ENCODE measurements at places on chromosomes 1 and 21.

DNA sequence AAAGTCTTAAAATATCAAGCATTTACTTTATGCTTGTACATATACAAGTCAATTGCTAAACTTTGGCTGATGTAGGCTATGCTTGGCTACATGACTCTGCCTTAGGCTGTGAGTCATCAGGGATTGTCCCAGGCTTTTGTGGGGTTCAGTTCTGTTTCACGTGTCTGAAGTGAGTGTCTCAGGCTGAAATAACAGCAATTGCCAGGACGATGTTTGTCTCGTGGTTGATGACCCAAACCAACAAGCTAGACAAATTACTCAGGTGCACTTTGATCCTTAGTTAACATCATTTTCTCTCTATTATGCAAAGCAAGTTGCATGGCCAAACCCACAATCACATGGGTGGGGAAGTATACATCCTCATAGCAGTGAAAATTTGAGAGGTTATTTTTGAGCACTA lies 410.1 kb downstream of the BRINP3 start:
- DNase-seq = no peak

- no peak for DNase-seq
Observed at GRCh38 chr21:16587681-16588375, 858.0 kb downstream of the USP25 start.

DNA sequence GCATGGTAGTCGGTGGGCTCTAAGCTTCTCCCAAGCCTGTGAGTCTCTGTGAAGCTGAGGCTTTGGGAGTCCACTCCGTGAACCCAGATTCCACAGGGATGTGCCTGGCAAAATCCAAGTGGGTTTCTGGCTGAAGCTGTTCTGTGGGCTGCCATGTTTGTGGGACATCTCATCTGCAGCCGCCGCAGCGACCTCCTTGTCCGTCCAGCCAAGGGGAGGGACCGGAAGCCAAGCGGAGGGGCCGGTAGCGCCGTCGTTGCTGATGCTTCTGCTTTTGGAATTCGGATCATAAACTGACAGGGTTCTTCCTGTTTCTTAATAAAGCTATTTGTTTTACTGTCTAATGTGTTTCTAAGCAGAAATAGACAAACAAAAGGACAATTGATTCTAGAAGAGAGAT lies 13.3 kb downstream of the KIF26B start:
- no peak for DNase-seq

DNA sequence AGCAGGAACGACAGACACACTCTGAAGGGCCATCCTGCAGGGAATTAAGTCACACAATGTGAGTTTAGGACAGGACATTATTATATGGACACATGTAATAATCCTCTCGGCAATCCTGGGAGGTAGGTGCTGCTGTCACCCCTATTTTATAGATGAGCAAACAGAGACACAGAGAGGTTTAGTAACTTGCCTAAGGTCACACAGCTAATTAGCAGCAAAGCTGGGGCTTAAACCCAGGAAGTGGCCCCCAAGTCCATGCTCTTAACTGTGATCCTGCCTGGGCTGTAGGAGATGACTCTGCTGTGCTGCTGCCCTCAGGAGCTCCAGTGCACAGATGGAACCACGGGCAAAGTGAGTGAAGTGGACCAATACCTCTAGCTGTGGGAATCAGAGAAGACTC lies 660.0 kb downstream of the PTPRU start:
- no peak for DNase-seq

DNA sequence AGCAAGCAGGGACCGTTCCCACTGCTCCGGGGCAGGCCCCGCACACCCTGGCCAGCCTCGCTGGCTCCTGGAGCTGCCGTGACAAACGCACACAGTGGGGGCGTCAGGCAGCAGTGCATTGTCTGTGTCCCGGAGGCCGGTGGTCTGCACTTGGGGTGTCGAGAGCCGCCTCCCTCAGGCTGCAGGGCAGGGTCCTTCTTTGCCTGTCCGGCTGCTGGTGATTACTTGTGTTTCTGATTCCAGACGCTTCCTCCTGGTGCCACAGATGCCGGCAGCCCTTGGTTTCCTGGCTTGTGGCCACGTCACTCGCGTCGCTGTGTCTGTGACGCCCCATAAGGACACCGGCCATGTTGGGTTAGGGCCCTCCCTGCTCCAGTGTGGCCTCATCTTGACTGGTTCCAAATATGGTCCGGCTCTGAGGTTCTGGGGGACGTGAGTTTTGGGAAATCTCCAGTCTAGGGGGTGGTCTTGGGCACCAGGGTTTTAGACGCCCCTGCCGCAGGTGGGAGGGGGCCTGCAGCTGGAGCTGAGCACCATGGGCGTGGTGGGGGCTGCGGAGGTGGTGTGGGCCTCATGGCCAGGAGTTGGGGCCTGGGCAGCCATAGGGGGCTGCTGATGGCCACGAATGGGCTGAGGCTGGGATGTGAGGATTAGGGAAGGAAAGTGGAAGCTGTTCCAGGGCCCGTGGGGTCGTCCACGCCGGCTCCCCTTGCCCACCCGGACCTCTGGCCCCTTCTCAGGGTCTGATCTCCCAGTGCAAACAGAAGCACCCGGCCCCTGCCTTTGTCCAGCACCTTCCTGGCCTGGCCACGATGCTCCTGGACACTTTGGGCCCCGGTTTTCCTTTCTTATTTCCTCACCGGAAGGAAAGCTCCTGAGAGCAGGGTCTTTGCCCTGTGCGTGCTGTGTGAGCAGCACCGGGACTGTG lies 41.0 kb downstream of the SLX9 start:
- DNase-seq = no peak

DNA sequence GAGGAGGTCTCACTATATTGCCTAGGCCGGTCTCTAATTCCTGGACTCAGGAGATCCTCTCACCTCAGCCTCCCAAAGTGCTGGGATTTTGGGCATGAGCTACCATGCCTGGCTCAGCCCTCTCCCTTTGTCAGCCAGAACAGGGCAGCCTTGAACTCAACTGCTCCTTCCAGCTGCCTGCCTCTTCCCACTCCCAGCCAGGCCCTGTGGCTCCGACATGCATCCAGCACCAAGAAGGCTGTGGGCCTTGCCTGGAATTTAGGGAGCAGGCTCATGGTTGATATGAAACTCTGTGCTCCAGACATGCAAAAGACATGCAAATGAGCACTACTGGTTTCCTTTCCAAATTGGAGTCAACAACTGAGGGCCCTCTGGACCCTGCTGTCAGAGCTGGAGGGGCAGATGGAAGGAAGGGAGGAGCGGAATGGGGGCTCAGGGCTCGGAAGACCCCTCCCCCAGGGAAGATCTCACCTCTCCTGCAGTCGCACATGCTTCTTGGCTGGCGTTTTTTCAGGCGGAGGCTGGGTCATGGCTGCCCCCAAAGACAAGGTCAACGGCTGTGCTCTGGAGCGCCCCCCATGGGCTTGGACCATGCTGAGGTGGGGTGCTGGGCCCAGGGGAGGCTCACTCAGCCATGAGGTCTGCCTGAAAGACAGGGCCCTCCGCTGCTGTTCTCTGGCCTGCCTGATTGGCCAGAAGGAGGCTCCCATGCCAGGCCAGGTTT lies 1.4 kb downstream of the PTPN7 start:
- DNase-seq = no peak

DNA sequence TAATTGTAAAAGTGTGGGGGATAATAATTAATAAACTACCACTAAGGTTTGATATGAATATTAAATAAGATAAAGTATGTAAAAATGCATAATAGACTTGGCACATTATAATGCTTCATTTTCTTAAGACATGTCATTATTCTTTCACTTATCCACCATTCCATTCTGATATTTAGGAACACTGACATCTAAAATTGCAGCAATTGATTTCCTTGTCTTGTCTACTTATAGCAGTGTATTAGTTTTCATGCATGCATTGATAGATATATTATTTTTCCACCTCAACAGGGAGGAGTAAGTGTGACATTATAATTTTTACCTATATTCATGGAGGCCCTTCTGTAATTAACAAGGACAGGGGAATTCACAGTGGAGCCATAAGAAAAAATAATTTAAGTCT lies 41.6 kb upstream of the RGS4 start:
- no peak for DNase-seq

GRCh38 chr1:11395616-11396015 lies 83.3 kb upstream of the DISP3 start:
- DNase-seq = no peak

GRCh38 chr1:231215681-231216385 lies 25.2 kb upstream of the GNPAT start:
- DNase-seq = no peak

DNA sequence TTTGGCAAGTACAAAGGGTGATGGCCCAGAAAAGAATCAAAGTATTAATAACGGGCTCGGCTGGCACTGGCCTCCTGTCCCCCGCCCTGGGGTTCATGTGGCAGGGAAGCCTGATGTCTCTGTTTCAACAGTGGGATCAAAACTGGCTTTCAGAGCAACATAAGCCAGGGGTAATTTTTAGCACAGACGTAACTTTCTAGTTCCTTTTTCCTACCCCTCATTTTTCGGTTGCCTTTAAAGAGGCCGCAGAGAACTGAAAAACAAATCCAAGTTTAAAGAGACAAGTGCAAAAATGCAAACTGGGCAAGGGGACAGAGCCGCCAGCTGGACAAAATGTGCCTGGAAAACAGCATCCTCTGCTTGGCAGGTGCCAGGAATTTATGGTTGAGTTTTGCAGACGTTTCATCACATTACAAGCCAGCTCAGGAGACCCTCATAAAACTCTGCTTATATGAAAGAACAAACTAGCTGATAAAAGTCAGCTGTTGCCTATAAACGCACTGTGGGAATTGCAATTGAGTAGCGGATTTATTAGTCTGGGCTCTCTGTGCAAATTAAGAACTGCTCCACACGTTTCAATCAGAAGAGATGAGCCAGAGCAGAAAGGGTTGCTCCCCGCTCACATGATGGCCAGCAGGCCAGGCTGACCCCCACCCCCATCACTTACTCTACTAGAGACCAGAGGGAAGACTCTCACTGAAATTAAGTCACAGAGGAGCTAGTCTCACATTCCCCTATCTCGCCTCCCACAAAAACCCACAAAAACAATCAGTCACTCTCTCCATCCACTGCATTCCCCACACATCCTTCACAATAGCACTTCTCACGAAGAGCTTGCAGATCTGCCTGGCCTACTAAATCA lies 15.8 kb upstream of the CDCA8 start:
- DNase-seq = no peak

DNA sequence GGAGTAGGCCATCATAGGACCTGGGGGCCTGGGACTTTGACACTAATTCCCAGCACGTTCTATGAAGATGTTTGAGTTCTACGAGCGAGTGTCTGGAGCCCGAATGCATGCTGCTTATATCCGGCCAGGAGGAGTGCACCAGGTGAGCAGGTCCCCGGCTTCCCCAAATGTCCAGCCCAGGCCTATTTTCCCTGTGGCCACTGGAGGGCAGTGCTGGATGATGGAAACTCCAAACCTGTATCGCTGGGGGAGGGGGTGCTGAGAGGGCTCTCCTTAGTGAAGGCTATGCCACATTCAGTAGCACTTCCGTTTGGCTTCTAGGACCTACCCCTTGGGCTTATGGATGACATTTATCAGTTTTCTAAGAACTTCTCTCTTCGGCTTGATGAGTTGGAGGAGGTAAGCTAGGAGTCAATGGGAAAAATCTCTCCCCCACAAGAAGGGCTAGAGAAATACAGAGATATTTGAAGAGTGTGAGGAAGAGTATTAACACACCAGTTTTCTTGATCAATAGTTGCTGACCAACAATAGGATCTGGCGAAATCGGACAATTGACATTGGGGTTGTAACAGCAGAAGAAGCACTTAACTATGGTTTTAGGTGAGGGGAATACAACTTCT lies 5.2 kb upstream of the FCER1G start:
- DNase-seq = peak; percentile 31

- DNase-seq = peak; percentile 26
Observed at GRCh38 chr1:159172614-159173291, 1.3 kb downstream of the CADM3 start.

DNA sequence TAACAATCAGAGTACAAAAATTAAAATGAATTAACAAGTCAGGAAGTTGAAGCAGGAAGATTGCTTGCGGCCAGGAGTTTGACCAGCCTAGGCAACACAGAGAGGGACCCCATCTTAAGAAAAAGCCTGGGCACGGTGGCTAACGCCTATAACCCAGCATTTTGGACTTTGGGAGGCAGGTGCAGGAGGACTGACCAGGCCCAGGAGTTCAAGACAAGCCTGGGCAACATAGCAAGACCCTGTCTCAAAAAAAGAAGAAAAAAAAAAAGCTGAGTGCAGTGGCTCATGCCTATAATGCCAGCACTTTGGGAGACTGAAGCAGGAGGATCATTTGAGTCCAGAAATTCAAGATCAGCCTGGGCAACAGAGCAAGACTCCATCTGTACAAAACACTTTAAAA lies 38.5 kb downstream of the TESK2 start:
- DNase-seq = no peak

DNA sequence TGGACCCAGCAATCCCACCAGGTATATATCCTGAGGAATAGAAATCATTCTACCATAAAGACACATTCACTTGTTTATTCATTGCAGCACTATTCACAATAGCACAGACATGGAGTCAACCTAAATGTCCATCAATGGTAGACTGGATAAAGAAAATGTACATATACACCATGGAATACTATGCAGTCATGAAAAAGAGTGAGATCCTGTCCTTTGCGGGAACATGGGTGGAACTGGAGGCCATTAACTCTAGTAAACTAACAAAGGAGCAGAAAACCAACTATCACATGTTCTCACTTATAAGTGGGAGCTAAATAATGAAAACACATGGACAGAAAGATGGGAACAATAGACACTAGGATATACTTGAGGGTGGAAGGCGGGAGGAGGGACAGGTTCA lies 36.1 kb upstream of the PRKACB start:
- DNase-seq = no peak

- DNase-seq = no peak
Observed at GRCh38 chr1:229953736-229954326, 113.2 kb upstream of the GALNT2 start.

- no peak for DNase-seq
Observed at GRCh38 chr1:6770751-6771440, 14.4 kb upstream of the CAMTA1 start.

DNA sequence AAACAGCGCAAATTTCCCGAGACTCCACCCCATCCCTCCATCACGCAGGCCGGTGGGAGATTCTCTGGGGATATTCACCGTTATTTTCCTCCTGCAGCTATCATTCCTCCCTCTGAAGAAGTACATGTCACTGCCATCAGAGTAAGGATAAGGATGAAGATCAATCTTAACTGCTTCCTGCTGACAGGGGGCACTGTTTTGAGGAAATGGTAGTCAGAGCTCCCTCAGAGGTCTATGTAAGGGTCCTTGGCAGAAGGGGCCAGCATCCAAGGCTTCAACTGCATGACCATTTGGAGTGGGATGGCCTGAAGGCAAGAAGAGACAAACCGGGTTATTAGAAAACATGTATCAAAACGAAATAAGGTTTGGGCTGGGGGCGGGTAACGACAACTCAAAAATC lies 111.5 kb downstream of the KCNK1 start:
- DNase-seq = no peak

Data from hypothalamus (tissue), 51 donors.